ENCODE measurements at places on chromosomes 4 and X.
A peak's percentile ranks its signal among the peaks of the same experiment; 100 is the strongest.

DNA sequence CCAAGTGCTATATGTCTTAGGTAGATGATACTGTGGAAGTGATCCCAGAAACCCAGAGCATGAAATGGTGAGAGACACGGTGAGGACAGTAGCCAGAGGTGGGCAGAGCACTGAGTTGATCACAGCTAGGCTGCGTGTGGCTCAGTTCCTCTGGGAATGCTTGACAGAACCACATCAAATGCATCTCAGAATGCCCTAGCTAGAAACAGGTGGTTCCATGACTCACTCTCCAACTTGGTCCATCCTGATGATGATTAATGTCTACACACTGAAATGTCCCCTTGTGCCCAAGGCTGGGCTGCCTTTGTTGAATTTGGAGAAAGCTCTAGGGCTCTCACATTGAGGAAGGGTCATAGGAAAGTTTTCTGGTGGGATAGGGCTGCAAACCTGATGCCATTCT lies 113.6 kb downstream of the ZNF518B start:
- no peaks in the 10 kb centered on the region for H3K4me1 ChIP-seq
- H3K4me3 ChIP-seq: no peak overlapping the region
- no peaks in the 10 kb centered on the region for H3K36me3 ChIP-seq
- DNase-seq: no peak
- no peaks in the 10 kb centered on the region for H3K27me3 ChIP-seq

- H3K36me3 ChIP-seq: no peaks in the 10 kb centered on the region
- no peaks in the 10 kb centered on the region for H3K27me3 ChIP-seq
- no peak overlapping the region for H3K4me3 ChIP-seq
- H3K4me1 ChIP-seq: peaks cover 24% of the 10 kb centered on the region
These were observed 114.5 kb upstream of the KIT start for GRCh38 chr4:54543088-54543795.

- no peak overlapping the region for H3K27ac ChIP-seq
- no peak for DNase-seq
- no peaks in the 10 kb centered on the region for H3K4me1 ChIP-seq
- H3K4me3 ChIP-seq: no peak overlapping the region
- no peaks in the 10 kb centered on the region for H3K27me3 ChIP-seq
- no peaks in the 10 kb centered on the region for H3K36me3 ChIP-seq
These were observed 301.9 kb upstream of the HS3ST1 start for GRCh38 chr4:11730545-11730944.

- H3K4me1 ChIP-seq: peaks cover 23% of the 10 kb centered on the region
- no peaks in the 10 kb centered on the region for H3K27me3 ChIP-seq
- H3K4me3 ChIP-seq: no peak overlapping the region
- H3K27ac ChIP-seq: no peak overlapping the region
These were observed 74.4 kb downstream of the MTMR1 start for GRCh38 chrX:150767475-150768131.

DNA sequence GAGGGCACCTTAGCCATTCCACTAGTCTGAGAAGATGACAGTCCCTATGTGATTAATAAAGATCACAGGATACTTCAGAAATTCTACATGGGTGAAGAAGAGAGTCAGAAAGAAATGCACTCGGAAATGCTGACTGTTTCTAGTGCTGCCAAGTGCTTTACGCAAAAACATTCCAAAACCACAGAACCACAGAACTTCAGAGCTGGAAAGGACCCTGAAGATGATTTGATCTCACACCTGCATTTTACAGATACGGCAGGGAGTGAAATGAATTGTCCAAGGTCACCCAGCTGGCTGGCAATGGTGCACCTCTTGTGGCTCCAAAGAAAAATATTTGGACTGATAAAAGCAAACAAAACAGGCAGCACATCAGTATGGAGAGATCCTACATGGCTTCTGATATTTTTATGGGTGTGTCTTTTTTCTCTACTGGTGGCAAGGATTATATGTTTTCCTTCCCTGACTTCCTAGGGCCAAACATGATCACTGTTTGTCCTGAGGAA lies 115.9 kb downstream of the MAML3 start:
- peaks cover 13% of the 10 kb centered on the region for H3K4me1 ChIP-seq
- DNase-seq: no peak
- no peak overlapping the region for H3K4me3 ChIP-seq
- no peaks in the 10 kb centered on the region for H3K27me3 ChIP-seq
- H3K36me3 ChIP-seq: no peaks in the 10 kb centered on the region

GRCh38 chr4:55354648-55355047 lies 8.6 kb downstream of the SRD5A3 start:
- H3K4me3 ChIP-seq: no peak overlapping the region
- H3K4me1 ChIP-seq: peaks cover 49% of the 10 kb centered on the region
- no peak for DNase-seq
- H3K36me3 ChIP-seq: no peaks in the 10 kb centered on the region

DNA sequence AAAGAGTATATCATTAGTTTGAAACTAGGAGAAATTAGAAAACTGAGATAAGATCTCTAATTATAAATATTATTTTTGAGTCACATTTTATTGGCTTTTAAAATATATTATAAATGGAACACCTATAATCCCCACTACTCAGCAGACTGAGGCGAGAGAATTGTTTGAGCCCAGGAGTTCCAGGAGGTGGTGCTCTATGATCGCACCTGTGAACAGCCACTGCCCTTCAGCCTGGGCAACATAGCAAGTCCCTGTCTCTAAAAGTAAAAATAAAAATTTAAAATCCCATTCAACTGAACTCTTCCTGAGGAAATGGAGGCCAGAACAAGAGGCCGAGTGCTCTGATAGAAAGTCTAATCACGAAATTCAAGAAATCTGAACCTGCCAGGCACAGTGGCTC lies 6.3 kb upstream of the C4orf36 start:
- H3K27me3 ChIP-seq: no peaks in the 10 kb centered on the region
- peaks cover 12% of the 10 kb centered on the region for H3K4me1 ChIP-seq
- H3K27ac ChIP-seq: no peak overlapping the region
- H3K36me3 ChIP-seq: no peaks in the 10 kb centered on the region
- no peak overlapping the region for H3K4me3 ChIP-seq

GRCh38 chr4:103719830-103720207 lies at the start of gene TACR3:
Gene TACR3, minus strand, starts transcription at chr4:103719985. Its CDS starts 310 bp downstream, at chr4:103719675.
- H3K4me1 ChIP-seq: peaks cover 12% of the 10 kb centered on the region
- H3K27ac ChIP-seq: no peak within 1 kb of the TSS
- DNase-seq: no peak
- no peaks in the 10 kb centered on the region for H3K36me3 ChIP-seq

DNA sequence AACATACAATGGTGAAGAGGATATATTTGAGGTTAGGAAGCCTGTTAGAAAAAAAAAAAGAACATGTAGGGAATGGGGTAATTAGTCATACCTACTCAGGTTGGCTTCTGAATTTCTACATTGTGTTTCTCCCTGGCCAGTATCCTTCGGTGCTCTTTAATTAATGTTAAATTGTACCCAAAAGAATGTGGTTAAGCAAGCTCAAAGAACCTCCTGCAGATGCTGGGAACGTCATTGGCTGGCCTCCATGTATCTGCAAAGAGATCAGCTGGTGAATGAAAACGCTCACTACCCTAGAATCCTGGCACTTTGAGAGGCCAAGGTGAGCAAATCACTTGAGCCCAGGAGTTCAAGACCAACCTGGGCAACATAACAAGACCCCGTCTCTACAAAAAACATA lies 942.3 kb upstream of the PRKX start:
- H3K36me3 ChIP-seq: no peaks in the 10 kb centered on the region
- DNase-seq: no peak
- no peak overlapping the region for H3K27ac ChIP-seq
- no peaks in the 10 kb centered on the region for H3K27me3 ChIP-seq

DNA sequence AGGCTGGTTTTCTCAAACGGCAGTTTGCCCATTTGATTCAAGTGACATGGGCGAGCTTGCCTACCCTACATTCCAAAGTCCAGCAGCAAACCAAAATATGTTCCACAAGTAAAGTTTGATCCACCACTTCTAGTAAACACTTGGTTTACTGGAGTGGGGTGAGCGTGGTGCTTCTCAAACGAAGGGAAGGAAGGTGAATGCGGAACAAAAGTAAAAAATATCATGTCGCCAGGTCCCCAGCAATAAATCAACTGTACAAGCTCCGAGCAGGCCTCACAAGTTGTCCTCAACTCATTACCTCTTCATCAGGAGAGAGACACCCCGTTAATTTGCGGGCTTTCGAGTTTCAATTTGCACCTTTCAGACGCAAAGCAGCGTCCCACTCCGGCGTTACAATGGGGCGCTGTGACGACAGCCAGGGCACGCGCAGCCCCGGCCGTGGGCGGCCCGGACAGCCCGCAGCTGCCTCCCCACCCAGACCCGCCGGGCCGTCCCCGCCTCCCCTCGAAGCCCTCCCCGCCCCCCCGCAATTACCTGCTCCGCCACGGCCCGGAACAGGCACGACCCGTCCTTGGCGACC lies 1.0 kb downstream of the OTUD4 start:
- H3K4me3 ChIP-seq: peak overlapping the region; percentile 84
- peaks cover 43% of the 10 kb centered on the region for H3K4me1 ChIP-seq
- H3K27me3 ChIP-seq: no peaks in the 10 kb centered on the region
- no peaks in the 10 kb centered on the region for H3K36me3 ChIP-seq

DNA sequence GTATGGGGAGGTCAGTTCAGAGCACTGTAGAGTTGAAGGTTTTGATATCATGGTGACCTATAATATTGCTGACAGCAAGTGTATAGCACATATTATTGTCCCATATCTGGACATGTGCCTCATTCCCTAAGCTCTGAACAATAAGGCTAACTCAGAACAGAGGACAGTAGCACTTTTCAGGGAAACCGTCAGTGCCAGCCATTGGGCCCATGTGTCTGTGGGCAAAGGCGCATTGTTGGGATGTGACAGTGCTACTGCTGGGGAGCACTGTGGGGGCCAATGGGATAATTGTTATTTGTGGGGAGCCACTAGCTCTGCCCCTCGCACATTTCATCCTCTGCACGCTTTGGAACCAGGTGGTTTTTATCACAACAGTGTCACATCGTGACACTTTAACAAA lies 136.2 kb downstream of the ELOVL6 start:
- H3K4me1 ChIP-seq: no peaks in the 10 kb centered on the region
- no peak for DNase-seq
- no peak overlapping the region for H3K4me3 ChIP-seq
- no peaks in the 10 kb centered on the region for H3K36me3 ChIP-seq

- no peak overlapping the region for H3K4me3 ChIP-seq
- H3K4me1 ChIP-seq: no peaks in the 10 kb centered on the region
- H3K27ac ChIP-seq: no peak overlapping the region
- no peak for DNase-seq
- no peaks in the 10 kb centered on the region for H3K27me3 ChIP-seq
These were observed 74.5 kb downstream of the RFC1 start for GRCh38 chr4:39291686-39292085.

DNA sequence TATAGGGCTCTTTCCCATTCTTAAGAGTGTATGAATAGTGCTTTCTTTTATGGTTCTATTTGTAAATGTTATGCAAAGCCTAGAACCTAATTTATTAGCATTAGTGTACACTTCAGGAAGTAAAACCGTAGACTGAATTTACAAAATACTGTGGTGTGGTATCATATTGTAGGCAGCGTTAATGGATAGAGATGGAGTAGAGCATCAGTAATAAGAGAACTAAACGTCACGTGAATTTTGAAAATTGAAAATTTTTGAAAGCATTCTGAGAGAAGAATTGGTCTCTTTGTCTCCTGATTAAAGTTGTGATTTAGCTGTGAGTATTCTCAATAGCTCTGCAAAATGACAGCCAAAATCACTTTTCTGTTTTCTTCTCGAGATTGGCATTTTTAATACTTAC lies 2.9 kb downstream of the STIM2 start:
- H3K4me1 ChIP-seq: peaks cover 66% of the 10 kb centered on the region
- no peaks in the 10 kb centered on the region for H3K27me3 ChIP-seq
- peak overlapping the region; percentile 98 for H3K4me3 ChIP-seq
- no peaks in the 10 kb centered on the region for H3K36me3 ChIP-seq
- no peak for DNase-seq

DNA sequence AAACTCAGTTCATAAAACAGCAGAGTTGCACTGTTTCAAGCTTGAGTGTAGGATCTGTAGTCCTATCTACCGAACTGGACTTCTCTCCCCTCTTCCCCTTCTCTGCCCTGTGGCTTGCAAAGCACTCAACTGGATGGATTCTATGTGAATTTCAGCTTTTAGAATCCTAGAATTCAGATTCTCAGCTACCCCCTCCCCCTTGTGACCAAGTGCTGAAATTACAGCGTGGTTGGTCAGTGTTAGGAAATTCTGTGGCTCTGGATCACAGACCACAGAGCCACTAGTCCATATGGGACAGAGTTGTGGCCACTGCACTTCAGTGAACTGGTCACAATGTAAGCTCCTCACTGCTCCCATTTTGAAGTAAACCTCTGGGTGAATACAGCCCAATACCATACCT lies 64.6 kb upstream of the TRPC5 start:
- H3K4me3 ChIP-seq: no peak overlapping the region
- H3K4me1 ChIP-seq: no peaks in the 10 kb centered on the region
- no peak for DNase-seq
- no peak overlapping the region for H3K27ac ChIP-seq
- no peaks in the 10 kb centered on the region for H3K36me3 ChIP-seq

GRCh38 chr4:152976212-152976761 lies 40.2 kb downstream of the FHDC1 start:
- H3K4me1 ChIP-seq: peaks cover 5% of the 10 kb centered on the region
- peaks cover 18% of the 10 kb centered on the region for H3K36me3 ChIP-seq
- H3K4me3 ChIP-seq: no peak overlapping the region
- H3K27me3 ChIP-seq: no peaks in the 10 kb centered on the region
- H3K27ac ChIP-seq: no peak overlapping the region
- DNase-seq: no peak

- H3K4me3 ChIP-seq: no peak overlapping the region
- no peaks in the 10 kb centered on the region for H3K27me3 ChIP-seq
- H3K36me3 ChIP-seq: peaks cover 20% of the 10 kb centered on the region
- no peak for DNase-seq
- no peak overlapping the region for H3K27ac ChIP-seq
These were observed 38.5 kb upstream of the HERC5 start for GRCh38 chr4:88418411-88418810.

- no peak overlapping the region for H3K27ac ChIP-seq
- no peaks in the 10 kb centered on the region for H3K27me3 ChIP-seq
- H3K4me1 ChIP-seq: no peaks in the 10 kb centered on the region
- no peaks in the 10 kb centered on the region for H3K36me3 ChIP-seq
- no peak for DNase-seq
These were observed 139.9 kb downstream of the NDST3 start for GRCh38 chr4:118173956-118174725.

- no peaks in the 10 kb centered on the region for H3K36me3 ChIP-seq
- no peaks in the 10 kb centered on the region for H3K27me3 ChIP-seq
- H3K27ac ChIP-seq: no peak overlapping the region
These were observed 204.9 kb downstream of the APBB2 start for GRCh38 chr4:41009411-41009810.

DNA sequence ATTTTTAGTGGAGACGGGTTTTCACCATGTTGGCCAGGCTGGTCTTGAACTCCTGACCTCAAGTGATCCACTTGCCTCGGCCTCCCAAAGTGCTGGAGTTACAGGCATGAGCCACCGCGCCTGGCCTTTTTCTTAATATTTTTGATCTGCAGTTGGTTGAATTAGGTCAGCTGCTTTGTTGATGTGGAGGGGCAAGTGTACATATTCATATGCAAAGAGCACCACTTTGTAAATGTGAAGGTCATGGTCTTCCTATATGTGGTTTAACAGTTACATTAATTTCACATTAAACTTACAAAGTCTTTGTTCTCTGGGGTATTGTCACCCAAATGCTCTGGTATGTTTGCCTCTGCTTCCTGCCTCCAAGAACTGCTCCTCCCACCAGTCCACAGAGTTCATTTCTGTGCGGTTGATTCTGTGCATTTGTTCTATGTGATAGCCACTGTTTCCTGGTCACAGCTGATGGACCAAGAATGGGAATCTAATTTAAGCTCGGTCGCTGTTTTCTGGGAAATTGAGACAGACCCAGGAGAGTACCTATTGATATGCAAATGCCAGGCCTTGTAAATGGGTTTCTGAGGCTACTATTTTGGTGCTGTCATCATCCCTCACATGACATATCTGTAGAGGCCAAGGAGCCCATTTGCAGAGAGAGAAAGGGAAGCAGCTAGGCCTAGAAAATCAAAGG lies 26.9 kb upstream of the HPSE start:
- peaks cover 4% of the 10 kb centered on the region for H3K4me1 ChIP-seq
- no peak overlapping the region for H3K4me3 ChIP-seq
- H3K27ac ChIP-seq: no peak overlapping the region
- no peaks in the 10 kb centered on the region for H3K36me3 ChIP-seq
- no peaks in the 10 kb centered on the region for H3K27me3 ChIP-seq

All from suprapubic skin (tissue), 4 donors.